ENCODE measurements at places on chromosomes 2 and 18.

DNA sequence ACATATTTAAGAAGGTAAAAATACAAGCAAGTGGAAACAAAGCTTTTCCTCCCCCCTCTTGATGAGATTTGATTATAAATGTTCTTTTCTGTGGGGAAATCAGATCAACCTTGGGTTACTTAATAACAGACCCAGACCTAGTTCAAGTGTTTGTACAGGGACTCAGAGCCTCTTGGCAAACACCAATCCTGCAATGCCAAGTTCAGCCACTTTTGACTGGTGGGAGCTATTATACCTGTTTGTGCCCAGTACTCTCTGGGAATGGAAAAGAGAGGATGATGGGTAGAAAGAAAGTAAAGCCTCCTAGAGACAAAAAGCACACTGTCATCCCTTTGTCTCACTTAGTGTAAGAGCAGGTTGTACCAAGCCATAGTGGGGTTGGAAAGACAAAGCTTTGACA lies 63.8 kb upstream of the EPHA4 start:
- DNase-seq = no peak

- no peak for DNase-seq
These were observed 47.3 kb downstream of the ROCK1 start for GRCh38 chr18:21064347-21064746.

- no peak for DNase-seq
These were observed 30.6 kb downstream of the ADRA2B start for GRCh38 chr2:96085541-96086355.

DNA sequence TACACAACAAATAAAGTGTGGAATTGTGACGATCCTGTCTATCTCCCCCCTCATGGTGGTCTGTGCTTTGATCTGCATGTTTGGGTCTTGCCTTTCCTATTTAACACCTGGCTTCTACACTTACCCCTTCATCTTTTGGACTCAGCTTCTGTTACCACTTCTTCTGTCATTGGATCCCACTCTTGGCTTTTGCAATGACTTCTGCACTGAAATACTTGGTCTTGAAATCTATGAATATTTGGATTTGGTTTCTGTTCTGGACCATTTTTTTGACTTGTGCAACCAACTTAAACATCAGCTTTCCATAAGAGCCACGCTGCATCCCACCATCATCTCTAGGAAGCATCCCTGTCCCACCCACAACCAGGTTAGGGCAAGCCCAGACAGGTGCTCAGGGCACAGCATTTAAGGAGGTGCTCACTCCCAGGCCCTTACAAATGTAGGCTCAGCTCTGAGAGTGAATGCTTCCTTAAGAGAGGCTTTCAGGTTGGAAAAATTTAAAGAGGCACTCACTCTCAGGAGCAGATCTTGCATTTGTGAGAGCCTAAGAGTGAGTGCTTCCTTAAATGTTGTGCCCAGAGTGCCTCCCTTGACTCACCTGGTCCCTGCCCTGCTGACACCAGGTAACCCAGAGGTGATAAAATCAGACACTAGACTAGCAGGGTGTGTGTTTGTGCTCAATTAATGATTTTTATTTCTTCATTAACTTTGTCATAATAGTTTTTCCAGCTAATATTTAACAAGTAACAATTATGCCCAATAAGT lies 124.5 kb upstream of the SH3BP4 start:
- no peak for DNase-seq

DNA sequence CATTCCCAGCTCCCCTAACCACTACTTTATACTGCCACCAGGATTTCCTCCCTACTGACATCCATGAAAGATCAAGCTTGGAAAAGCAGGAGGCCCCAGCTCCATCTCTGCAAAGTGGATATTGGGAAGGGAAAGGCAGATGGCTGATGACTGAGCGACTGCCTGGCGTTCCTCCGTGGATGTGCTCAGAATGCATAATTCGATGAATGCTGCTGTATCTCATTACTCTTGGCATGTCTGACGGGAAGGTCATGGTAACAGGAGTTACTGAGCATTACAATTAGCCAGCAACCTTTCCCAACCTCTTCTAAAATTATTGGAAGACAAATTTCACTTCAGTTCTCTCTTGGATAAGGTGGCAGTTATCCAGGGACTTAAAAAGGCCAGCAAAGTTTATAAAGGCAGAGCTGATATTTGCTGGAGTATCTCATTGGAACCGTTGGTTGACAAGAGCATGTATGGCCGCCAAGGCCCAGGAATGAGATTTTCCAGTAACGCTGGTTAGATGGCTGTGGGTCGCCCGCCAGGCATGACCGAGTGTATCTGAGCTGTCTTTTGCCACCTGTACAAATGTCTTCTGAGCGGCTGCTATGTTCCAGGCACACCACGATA lies 34.5 kb downstream of the KCNE4 start:
- DNase-seq = no peak

DNA sequence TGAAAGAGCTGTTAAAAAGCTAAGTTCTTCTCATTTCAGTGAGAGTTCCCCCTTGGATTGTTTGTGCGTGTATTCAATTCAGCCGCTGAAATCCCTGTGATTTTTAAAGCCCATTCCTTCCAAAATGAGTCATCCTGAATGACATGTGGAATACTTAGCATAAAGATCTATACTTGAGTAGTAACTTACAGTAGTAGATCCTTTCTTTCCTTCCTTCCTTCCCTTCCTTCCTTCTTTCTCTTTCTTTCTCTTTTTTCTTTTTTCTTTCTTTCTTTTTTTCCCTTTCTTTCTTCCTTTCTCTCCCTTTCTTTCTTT lies 18.2 kb upstream of the SOX11 start:
- DNase-seq = no peak

- no peak for DNase-seq
These were observed 78.3 kb downstream of the HDAC4 start for GRCh38 chr2:239322416-239323086.

DNA sequence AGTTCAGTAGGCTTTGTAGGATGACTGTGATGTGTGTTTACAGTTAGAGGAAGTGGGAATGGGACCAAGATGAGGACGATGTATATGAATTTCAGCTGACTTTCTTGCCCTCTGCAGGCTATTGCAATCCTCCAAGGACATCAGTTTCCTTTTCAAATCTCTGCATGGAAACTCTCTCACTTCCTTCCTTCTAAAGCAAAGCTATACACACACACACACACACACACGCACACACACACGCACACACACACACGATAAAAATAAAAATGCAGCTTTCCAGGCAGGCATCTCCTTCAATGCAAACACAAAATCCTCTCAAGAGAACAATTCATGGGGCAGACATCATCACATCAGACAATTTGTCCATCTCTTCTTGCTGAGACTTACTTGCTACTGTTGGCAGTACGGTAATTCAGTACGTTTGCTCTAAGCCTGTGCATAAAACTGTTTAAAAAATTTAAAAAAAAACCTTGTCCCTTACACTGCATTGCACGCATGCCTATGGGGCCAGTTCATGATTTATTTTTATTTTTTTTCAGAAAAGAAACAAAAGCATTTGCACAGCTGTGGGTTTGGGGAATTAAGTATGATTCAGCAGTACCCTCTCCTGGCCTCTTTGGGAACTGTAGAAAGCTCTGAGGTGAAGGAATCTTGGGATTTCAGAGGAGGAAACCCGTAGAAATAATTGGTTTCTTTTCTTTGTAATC lies 27.1 kb upstream of the ICOS start:
- DNase-seq = no peak

- no peak for DNase-seq
These were observed 1070.7 kb downstream of the CNTNAP5 start for GRCh38 chr2:125095826-125096225.

GRCh38 chr2:176637142-176637485 lies 367.9 kb downstream of the MTX2 start:
- no peak for DNase-seq

DNA sequence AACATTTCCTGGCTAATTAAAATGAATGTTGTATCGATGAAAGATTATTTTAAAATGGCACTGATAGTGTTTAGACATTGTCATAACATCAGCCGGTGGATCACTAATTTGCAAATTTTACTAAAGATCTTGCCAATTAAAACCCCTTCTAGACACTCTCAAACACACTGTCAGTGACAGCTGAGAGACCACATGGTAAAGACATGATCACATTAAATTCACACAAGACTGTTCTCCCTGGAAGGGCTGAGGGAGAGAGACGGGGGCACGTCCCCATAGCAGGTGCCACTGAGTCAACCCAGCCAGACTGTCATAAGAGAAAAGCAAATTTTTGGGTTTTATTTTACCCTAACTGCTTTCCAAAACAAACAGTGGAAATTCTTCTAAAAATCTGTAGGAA lies 306.0 kb downstream of the TXNL1 start:
- no peak for DNase-seq

DNA sequence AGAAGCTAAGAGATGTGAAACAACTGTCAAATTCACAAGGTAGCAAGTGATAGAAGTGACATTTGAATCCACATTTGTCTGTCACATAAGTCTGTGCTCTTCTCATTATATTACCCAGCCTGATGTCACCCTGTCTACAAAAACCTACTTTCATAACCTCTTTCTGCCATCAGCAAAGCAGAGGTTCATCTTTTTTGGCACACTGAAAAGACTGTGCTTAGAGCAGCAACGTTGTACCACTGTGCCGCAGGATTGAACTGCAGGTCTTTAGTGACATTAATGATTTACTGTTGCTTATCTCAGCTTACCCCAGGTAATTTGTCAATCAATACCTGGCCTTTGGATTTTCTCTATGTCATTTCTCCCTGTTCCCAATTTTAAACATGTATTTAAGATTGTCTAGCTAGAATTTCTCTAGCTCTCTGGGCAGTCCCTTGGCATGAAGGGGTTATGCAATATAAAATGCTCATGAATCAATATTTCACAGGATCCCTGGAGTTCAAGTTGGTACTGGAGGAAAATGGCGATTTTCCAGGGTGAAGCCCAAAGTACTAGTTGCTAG lies 31.4 kb upstream of the TDRD15 start:
- no peak for DNase-seq

DNA sequence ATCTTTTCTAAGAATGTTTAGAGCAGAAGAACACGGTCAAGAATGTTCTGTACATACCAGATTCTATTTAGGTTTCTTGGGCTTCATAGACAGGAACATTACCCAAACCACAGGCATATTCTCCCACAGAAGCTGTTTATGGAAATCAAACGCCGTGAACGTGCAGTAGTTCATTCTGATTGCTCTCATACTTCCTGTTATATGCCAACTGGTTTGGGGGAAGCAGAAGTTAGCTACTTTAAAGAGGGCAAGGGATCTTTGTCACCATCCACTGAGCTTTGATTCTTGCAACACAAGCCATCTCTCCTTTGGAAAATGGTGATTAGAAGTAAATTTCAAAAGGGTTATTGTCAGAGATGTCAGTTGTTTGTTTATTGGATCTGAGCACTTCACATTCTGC lies 182.2 kb upstream of the NRP2 start:
- DNase-seq = no peak

GRCh38 chr18:49189772-49190171 lies 239.0 kb upstream of the SMAD7 start:
- no peak for DNase-seq

DNA sequence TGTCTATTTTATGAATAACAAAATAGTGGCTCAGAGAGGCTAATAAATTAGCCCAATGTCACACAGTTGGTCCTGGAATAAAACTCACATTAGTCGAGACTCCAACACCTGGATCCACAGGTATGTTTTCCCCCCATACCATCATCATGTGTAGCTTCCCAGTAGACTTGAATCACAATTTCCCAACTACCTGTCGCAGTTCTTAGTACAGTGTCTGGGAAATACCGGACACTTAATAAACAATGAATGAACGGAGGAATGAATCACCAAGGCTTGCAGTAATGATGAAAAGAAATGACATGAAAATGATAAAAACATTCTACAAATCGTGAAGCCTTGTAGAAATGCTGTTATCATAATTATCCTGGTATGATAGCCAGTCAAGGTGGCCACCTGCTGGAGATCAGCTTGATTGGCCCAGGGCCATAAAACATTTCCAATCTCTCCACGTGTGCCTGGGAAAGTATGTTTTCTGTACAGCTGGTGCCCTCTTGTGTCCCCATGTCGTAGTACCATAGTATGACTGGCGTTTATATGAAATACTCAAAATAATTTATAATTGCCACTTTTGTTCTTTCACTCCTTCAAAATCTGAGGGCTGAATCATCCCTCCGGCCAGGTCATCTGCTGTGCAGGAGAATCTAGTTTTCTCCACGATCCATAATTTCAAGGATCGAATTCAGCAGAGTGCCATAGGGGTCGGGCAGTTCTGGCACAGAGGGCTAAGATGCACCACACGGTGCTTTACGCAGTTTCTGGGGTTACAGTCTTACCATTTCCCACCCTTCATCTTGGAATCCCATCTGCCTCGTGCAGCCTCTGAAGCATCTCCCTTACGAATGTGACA lies 95.4 kb downstream of the LAMA1 start:
- no peak for DNase-seq

DNA sequence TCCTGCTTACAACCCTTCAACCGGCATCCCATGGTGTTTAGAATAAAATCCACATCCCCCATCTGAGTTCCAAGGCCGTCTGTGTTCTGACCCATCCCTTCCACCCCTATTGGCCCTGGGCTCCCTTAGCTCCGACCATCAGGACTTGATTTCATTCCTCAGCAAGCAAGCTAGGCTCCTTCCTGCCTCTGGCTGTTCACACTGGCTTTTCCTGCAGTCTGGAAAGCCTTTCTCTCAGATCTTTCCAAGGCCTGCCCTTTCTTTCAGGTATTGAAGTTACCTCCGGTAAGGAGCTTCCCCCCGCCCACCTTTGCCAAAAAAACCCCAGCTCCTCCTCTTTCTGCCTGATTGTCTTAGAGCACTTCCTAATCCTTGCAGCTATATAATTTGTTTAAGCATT lies 86.8 kb downstream of the CLIP4 start:
- DNase-seq = no peak

DNA sequence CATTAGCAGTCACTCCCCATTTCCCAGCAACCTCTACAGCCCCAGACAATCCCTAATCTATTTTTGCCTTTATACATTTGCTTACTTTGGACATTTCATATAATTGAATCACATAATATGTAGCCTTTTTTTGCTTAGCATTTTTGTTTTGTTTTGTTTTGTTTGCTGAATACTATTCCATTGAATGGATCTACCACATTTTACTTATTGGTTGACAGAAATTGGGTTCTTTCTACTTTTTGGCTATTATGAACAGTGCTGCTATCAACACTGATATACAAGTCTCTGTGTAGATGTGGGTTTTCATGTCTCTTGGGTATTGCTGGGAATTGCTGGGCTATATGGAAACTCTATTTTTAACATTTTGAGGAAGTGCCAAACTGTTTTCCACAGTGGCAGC lies 7.6 kb downstream of the PTPN18 start:
- no peak for DNase-seq

GRCh38 chr2:129636692-129637091 lies 342.8 kb upstream of the RAB6C start:
- no peak for DNase-seq

GRCh38 chr2:51619961-51620360 lies 588.0 kb upstream of the NRXN1 start:
- no peak for DNase-seq

- no peak for DNase-seq
These were observed 35.8 kb downstream of the SCG2 start for GRCh38 chr2:223566396-223566795.

GRCh38 chr2:19600506-19600905 lies 242.1 kb upstream of the OSR1 start:
- DNase-seq = no peak
